ENCODE measurements at places on chromosomes 2 and 18.

GRCh38 chr2:188940171-188940570 is 34.0 kb upstream of the COL3A1 start:
- DNase-seq: no peak

- no peak for DNase-seq
Measured at GRCh38 chr2:119596638-119597037, 52.4 kb downstream of the CFAP221 start.

DNA sequence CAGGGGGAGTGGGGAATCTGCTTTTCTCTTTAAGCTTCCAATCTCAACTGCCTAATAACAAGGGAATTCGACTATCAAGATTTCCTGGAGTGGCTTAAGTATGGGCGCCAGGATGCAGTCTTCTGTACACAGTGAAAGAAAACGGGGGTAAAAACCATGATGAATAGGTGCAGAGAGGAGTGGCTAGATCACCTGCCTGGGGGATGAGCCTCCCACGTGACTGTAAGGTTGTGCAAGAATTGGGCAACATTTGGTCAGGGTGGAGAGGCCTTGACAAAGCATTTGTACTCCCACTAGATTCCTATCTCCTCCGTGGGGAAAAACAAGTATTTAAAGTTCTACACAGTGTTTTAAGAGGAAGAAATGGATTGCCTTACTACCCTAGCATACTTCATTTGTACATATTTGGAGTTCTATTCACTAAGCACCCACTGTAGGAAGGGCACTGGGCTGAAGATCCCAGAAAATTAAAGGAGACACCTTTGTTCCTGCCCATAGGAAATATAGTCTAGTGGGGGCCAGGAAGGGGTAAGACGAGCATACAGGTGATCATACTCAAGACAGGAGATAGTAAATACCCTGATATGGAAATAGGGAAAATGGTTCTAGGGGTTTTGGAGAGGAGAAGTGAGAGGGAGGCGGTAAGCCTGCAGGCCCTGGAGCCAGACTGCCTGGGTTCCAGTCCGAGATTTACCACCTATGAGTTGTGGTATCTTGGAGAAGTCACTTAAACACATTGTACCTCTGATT is 29.2 kb downstream of the EPAS1 start:
- no peak for DNase-seq

GRCh38 chr2:241933179-241933911 is 63.8 kb downstream of the RTP5 start:
- no peak for DNase-seq

GRCh38 chr2:105849431-105850179 is 104.9 kb downstream of the NCK2 start:
- DNase-seq: no peak

- DNase-seq: no peak
Measured at GRCh38 chr2:45191976-45192375, 182.7 kb upstream of the SIX2 start.

- no peak for DNase-seq
Measured at GRCh38 chr2:38775097-38775920, 2.7 kb upstream of the GEMIN6 start.

DNA sequence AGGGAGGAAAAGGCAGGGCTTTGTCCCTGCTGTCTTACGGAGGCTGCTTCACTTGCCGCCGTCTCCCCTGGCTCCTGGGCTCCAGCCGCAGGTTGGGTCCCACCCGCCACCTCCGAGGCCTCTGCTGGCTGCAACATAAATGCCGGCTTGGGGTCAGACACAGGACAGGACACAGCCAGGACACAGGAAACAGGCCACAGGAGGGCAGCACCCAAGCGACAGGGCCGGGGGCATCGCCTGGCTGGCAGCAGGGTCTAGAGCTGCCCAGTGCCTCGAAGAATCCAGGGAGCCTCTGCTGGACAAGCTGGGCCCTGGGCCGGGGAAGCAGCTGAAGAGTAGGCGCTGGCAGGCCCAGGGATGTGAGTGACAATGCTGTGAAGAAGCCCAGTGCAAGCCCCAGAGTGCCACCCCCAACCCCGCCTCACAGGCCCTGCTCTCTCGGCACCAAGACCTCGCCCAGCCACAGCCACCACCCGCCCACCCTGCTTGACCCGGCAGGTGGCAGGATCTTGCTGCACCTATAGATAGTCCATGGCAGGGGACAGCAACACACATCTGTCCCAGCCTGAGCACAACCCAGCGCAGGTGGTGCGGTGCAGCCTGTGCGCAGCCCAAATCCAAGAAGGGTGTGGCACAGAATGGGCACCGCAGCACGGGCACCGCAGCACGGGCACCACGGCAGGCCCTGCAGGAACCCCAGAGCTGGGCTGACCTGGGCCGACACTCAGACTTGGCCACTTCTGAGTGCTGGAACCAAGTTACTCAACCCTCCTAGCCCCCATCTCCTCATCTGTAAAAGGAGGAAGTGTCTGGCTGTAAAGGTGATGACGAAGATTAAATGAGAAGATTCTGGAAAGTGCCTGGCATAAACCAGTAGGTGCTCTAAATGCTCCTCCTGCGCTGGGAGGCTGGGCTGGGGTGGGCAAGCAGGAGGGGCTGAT is 55.6 kb downstream of the BIN1 start:
- DNase-seq: no peak

- no peak for DNase-seq
Measured at GRCh38 chr2:26043862-26044696, 10.2 kb downstream of the RAB10 start.

DNA sequence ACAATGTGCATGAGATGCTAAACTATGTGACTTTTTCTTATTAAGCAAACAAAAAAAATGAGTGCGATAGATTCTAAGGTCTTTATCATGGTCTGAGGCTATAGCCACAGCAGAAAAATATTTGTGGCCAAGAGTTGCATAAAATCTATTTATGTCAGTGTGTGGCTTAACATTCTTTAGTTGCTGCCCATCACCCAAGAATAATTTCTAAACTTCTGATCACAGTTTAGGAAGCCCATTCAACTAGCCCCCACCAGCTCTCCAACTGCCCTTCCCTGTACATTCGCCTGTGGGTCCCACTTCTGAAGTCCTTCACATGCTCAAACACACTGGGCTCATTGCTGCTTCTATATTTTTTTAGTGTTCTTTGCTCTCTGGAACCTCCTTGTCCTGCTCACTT is 107.1 kb downstream of the CTNNA2 start:
- no peak for DNase-seq

GRCh38 chr2:239805414-239805813 is 219.7 kb downstream of the NDUFA10 start:
- no peak for DNase-seq

GRCh38 chr2:127818241-127818640 is 7.3 kb upstream of the WDR33 start:
- no peak for DNase-seq

- DNase-seq: no peak
Measured at GRCh38 chr2:96097951-96098823, 18.2 kb downstream of the ADRA2B start.

DNA sequence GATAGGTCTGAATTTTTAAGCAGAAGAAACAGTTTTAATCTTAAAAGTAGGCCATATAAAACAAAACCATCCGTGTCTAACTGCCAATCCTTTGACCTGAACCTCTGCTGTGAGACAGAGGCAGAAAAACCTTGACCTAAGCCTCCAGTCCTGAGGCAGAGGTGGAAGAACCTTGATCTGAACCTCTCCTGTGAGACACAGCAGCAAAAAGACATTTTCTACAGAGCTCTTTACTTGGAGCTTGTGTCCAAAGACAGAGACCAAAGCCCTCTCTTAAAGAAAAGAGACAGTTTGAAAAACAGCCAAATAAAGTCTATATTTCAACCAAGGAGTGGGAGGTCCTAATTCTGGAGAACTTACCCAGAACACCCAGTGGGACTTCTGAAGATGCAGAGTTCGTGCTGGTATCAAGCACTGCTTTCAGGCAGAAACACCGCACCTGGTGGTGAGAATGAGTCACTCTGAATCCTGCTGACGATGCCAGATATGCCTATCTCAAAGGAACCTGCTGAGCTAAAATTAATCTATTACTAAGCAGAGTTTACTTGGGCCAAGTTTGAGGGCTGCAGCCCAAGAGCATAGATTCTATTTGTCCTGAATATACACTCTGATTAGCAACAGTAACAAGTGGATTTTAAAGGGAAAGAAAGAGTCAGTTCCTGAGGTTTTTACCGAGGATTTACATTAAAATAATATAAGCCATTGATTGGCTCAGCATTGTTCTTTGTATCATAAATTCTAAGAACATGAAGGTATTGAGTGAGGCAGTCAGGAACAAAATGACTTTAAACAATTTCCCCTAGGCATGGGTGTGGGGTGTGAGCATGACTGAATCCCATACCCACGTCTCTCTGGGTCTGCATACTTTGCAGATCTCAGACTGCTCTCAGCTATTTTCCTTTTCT is 806.4 kb downstream of the TRIB2 start:
- no peak for DNase-seq

GRCh38 chr18:25299426-25300300 is 52.3 kb downstream of the ZNF521 start:
- no peak for DNase-seq

DNA sequence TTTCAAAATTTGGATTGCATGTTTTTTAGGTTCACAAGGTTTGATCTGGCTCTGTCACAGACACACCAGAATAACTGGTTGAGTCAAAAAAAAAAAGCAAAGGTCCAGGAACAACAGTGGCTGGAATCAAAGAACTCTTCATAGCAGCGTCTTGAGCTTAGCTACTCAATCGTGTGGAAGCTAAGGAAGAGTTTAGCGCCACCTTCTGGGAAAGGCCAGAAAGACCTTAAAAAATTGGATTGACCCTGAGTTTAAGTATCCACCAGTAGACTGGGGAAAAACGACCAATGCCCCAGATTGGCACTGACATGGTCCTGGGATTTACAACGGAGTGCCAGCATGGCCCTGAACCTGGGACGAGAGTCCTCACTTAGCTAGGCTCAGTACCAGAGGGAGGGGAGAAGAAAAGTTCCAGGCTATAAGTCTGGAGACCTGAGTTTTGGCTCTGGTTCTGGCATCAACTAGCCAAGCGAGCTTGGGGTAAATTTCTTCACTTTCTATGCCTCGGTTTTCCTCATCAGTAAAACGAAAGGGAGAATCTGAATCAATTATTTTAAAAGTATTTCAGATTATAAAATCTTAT is 71.1 kb upstream of the TFCP2L1 start:
- DNase-seq: no peak

GRCh38 chr2:133838642-133839365 is 270.5 kb upstream of the NCKAP5 start:
- no peak for DNase-seq

DNA sequence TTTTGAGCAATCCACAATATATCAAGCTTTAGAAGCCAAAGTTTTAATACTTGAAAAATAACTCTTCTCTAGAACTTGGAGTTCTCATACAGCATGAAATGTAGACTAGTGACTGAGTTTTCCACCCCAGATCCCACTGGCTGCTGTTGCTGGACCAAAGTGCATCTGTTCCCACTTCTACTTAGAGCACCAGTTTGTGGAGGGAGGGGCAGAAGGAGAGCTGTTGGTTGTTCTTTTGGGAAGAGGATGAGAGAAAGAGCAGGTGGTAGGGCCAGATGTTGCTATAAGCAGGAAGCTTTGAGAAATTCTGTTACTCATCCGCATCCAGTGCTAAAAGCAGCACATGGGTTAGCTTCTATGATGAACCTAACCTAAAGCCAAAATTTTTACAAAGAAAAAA is 59.0 kb downstream of the MBD2 start:
- DNase-seq: no peak

GRCh38 chr2:26635401-26635800 is 5.8 kb downstream of the CIB4 start:
- DNase-seq: no peak

DNA sequence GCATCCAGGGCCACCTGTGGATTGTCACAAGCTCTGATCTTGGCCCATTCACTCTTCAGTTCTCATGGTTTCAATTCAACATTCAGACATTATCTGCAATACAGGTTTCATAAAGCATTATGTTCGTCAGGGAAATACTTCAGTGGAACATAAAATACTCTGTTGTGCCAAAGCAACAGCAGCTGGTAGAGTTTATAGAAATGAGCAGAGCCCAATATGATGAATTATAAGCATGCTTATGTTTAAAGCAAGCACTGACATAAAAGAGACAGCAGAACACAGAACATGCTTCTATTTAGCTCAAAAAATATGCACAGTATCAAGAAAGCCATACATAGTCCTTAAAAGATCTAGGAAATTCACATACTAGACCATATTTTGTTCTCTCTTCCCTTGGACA is 71.3 kb downstream of the PDK1 start:
- DNase-seq: no peak

DNA sequence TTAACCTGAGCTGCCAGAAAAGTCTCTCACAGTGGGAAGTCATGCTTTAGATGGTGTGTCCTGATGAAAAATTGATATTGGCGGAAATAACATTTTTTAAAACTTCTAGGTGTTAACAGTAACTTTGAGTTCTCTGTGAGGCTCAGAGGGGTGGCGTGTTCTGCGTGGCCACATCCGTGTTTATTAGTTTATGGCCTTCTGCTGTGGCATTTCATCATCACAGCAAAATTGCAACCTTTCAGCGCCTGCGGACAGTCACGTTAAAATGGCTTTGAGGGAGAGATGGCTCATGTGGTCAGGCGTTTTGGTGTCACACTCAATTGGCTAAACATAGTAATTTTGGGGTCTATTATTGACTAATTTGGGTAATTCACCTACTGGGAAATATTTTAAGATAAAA is 42.4 kb downstream of the KLHL29 start:
- DNase-seq: no peak

DNA sequence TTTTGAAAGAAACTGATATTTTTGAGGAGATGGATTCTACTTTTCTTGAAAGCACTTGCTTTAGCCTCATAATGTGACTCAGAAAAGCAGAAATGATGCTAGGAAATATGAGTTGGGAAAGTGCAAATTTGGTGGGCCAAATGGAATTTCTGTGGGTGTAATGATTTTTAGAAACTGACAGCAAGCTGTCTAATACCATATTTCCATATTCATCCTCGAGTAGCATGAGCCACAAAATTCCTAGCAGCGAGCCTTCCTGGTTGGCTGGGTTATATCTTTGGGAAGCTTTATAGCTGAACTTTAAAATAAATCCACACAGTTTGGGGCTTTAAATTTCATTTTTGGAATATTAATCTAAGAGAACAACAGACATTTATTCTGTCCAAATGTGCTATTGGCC is 190.0 kb downstream of the DSC3 start:
- DNase-seq: no peak

DNA sequence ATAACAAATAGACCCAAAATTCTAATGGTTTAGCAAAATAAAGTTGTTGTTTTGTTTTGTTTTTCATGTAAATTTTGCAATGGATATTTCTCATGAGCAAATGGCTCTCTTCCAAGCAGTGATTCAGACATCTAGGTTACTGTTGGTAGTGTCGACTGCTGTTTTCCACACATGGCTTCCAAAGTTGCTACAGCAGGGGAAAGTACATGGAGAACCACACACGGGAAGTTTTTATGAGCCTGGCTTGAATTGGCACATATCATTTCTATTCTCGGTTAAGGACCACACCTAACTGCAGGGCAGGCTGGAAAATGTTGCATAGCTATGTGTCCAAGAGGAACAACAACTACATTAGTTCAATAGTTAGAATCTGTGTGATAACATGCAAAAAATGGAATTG is 262.1 kb downstream of the GALNT13 start:
- no peak for DNase-seq

- no peak for DNase-seq
Measured at GRCh38 chr2:8611246-8611645, 70.6 kb upstream of the ID2 start.

Measured in cortex of kidney (tissue), 1 donor.